CD8-positive, alpha-beta memory T cell (primary cell): ENCODE measurements at places on chromosomes 4 and X. TPM values are rescaled to one million over a fixed set of nuclear protein-coding genes. Genes with fewer than 3 reads are reported as not detected.

POF1B gene
- total RNA-seq = not detected

ERAS gene
- 0.18 TPM for total RNA-seq

LNX1 gene
- total RNA-seq = not detected

NKRF gene
- 27.2 TPM for total RNA-seq

S100G gene
- not detected for total RNA-seq

XG gene
- not detected for total RNA-seq

PRKG2 gene
- 0.59 TPM for total RNA-seq

GDPD2 gene
- 0.09 TPM for total RNA-seq

CCNA2 gene
- total RNA-seq = 72.1 TPM

GC gene
- total RNA-seq = not detected

PLAC8 gene
- 17.8 TPM for total RNA-seq

MEPE gene
- not detected for total RNA-seq

PPP2R2C gene
- not detected for total RNA-seq

OPRPN gene
- not detected for total RNA-seq

FHDC1 gene
- total RNA-seq = 0.04 TPM

CENPVL1 gene
- not detected for total RNA-seq

RASGEF1B gene
- total RNA-seq = 4.9 TPM

ARAP2 gene
- 49.7 TPM for total RNA-seq

MAGEC3 gene
- total RNA-seq = not detected

BBS7 gene
- 23.3 TPM for total RNA-seq

BANK1 gene
- total RNA-seq = not detected

NEUROG2 gene
- total RNA-seq = not detected

DIAPH2 gene
- total RNA-seq = 5.6 TPM

PAGE2 gene
- not detected for total RNA-seq

SULT1B1 gene
- 0.20 TPM for total RNA-seq

FAM3A gene
- total RNA-seq = 29.4 TPM

THOC2 gene
- total RNA-seq = 63.0 TPM

MAGEA4 gene
- not detected for total RNA-seq

SPANXN3 gene
- total RNA-seq = not detected

DCHS2 gene
- not detected for total RNA-seq

MTNR1A gene
- total RNA-seq = not detected

MAGEA10 gene
- not detected for total RNA-seq

ADAMTS3 gene
- not detected for total RNA-seq

PDCL2 gene
- total RNA-seq = not detected

PCYT1B gene
- total RNA-seq = not detected

UGT8 gene
- 0.49 TPM for total RNA-seq

PFKFB1 gene
- total RNA-seq = 0.53 TPM

MCUB gene
- total RNA-seq = 68.7 TPM

CAPN6 gene
- total RNA-seq = not detected
